ENCODE measurements at places on chromosomes 1 and 21.

DNA sequence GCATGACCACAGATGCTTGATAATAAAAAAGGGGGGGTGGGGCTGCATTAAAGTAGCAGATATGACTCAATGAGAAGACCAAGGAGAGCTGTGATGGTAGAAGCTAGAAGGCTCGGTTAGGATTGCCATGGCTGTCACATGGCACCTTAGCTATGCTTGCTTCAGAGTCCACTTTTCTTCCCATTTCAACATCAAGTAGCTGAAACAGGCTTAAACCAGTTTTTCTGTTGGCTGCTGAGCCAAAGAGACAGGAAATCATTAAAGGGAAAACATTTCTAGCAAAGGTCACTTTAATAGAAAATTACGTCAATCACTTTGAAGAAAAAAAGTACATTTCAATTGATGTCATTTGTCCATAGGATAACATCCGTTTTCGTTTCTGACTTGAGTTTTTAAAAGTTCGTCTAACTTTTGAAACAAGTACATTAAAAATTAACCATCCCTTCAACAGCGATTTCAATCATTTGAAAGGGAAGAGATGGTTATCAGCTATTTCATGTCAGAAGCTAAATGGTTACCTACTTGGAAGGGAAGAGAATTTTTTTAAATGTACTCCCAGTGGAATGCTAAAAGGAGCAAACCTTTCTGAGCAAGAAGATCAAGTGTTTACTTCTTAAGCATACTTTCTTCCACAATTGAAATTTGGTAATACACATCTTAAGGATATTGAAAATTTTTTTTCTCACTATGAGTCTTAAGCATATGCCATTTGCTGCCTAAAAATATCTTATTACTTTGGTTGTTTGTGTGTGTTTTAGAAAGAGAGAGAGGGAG is 488.1 kb upstream of the PRMT6 start:
- DNase-seq = no peak

- DNase-seq = peak; percentile 85
Measured at GRCh38 chr1:16243936-16244649, 7.1 kb upstream of the CPLANE2 start.

DNA sequence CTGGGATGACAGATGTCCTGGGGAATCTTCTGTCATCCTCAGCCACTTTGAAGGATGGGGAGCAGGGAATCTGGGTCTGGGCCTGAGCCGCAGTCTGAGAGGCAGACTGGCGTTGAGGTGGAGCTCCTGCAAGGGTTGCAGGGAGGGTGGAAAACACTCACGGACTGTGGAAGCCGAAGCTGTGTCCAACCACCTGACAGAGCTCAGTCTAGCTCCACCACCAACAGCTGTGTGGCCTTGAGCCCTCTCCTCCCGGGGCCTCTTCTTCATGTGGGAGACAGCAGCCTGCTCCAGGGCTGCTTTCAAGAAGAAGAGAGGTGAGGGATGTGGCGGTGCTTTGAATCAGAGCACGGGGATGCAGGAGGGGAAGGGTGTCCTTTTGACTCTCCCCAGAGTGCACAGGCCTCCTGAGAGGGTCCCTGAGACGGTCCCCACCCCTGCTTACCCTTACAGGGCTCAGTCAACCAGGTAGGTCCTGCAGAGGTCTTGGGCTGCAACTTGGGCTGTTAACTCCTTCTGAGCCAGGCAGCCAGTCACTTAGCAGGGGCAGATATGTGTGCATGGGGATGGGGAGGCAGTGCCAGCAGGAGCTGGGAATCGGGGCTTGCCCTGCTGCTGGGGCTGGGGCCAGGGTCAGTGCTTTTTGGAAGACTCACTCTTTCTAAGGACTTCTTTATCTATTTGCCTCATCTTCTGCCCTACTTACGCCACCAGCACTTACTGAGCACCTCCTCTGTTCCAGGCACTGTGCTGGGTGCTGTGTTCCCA is 216.3 kb downstream of the PTPRU start:
- no peak for DNase-seq

GRCh38 chr1:228276901-228277490 is 69.2 kb downstream of the OBSCN start:
- no peak for DNase-seq

GRCh38 chr1:153583976-153584375 is 18.3 kb upstream of the S100A2 start:
- DNase-seq = no peak

GRCh38 chr1:86335916-86336315 is 60.2 kb downstream of the ODF2L start:
- no peak for DNase-seq

- DNase-seq = no peak
Measured at GRCh38 chr1:161510477-161510876, 5.2 kb downstream of the FCGR2A start.

GRCh38 chr1:206590025-206590758 is 22.1 kb downstream of the EIF2D start:
- DNase-seq = peak; percentile 87

- DNase-seq = no peak
Measured at GRCh38 chr21:18449605-18450550, 46.3 kb upstream of the TMPRSS15 start.
